Fibroblast of skin of left quadriceps (primary cell): ENCODE measurements at places on chromosomes 7 and 10.

- DNase-seq = no peak
Observed at GRCh38 chr10:100072514-100072913, 9.2 kb downstream of the CPN1 start.

- peak; percentile 46 for DNase-seq
Observed at GRCh38 chr10:95266674-95267095, 24.1 kb downstream of the PDLIM1 start.

DNA sequence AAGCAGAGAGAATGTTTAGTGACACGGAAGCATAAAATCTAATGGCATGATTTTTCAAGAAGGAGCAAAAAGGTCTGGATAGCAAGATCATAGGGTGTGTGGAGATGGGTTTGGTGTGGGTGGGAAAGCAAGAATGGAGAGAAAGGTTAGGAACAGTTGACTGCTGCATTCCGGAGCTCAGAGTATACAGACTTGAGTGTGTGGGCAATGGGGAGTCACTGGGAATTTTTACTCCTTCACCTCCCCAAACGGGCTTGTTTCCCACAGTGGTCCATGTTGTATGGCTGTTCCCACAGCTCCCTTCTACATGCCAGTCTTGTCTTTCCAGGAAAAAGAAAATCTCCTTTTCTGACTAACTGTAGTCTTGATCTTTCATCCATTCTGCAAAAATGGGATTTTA is 122.1 kb downstream of the CDK6 start:
- DNase-seq = no peak

DNA sequence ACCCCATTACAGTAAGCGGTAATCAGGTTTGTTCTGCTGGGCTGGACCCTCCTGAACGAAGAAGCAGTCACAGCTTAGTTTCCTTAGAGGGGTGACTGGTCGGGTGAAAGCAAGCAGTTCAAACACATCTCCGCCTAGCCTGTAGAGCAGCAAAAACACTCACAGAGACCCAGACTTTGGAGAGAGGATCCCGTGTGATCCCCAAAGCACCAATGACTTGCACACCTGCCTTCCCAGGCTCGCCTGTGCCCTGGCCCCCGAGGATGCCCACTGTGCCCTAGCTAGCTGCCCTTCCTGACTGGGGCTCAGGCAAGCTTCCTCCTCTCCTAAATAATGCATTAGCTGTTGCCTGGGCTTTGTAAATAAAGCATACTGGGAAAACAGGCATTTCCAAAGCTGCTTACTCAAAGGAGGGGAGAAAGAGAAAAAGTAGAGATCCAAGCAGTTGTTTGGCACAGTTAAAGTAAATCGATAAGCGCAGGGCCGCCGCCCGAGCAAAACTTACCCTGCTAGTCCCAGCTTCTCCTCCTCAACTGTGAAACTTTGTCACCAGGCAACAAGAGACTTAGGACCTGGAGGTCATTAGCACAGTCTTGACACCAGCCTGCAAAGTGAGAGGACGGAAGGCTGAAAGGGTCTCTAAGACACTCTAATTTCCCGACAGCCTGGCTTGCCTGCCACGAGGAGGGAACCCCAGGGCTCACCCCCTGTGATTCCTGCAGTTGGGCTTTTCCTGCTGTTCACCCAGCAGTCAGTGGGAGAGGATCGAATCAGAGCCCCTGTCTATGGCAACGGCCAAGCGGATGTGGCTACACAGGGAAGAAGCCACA is 4.8 kb downstream of the LRRC18 start:
- no peak for DNase-seq

DNA sequence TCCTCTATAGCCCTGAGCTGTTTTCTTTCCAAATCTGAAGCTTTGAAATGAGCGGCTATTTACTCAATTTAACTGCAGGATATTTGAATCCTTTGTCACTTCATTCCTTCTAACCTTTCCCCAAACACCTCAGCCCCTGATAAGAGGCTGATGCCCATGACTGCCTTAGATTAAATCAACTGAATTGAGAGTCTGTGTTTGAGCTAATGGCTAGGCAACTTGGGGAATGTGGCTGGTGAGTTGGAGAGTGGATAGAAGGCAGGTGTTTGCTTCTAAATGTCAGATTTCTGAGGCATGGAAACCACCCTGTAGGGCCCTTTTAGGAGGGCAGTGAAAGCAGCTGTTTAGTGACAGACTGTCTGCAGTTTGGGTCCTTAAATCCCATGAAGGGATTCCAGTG is 759.9 kb downstream of the LRMDA start:
- no peak for DNase-seq

DNA sequence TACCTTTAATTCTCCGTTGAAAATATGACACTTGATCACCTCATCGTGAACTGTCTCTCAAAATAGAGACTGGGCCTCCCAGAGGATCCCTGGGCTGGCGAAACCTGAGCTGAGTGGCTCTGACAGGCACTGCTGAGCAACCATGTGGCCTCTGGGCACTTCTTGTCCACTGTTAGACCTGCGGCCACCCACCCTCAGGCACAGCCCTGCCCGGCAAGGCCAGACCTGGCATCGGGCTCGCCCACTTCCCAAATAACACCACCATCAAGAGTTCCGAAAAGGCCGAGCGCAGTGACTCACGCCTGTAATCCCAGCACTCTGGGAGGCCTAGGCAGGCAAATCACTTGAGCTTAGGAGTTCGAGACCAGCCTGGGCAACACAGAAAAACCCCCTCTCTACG is 82.5 kb downstream of the COBL start:
- DNase-seq = no peak
